ENCODE measurements at places on chromosomes 1 and 21.

DNA sequence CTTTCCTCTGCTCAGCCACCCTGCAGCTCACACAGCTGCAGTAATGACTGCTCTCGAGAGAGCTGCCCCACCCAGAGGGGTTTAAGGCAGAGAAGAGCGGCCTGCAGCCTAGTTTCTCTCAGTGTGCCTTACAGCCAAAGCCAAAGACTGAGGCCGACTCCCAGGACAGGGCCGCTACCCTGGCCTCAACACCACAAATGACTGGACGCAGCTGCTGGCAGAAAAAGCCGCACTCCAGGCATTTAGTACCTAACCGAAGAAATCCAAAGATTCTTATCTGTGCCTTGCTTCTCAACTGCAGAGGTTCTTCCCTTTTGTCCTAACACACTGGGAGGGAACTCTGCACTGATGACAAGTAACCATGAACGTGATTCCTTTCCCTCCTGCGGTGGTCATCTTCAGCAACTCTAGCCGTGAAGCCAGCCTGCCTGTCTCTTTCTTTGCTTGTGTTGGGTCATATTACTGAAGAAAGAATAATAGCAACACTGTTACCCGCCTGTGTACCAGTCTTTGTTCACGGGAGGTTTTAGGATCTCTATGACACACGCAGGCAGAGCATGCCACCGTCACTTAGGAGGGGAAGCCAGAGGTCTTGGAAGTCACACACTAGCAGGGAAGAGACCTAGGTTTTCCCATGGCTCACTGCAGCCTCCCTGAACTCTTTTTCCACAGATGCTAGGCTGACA, 202.7 kb downstream of the RHOU start:
- no peak for DNase-seq

DNA sequence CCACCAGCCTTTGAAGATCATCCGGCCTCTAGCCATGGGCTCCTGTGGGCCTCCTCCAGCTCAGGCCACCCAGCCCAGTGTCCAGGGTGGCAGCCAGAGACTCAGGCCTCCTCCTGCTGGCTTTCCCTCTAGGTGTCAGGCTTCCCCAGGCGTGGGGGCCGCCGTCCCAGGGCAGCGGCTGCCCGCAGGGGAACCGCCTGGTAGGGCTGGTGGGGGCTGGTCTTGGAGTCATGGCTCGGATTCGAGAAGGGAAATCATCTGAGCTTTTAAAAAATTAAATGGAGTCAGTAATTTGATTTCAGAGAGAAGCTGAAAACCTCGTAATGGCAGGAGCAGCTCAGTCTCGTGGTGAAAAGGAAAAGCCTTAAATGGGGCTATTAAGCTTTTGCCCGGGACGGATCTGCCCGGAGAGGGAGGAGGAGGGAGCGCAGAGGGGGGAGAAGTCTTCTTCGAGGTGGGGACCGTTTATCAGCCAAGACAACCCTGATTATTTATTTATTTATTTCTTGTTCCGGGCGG, 66.4 kb upstream of the TARDBP start:
- no peak for DNase-seq

DNA sequence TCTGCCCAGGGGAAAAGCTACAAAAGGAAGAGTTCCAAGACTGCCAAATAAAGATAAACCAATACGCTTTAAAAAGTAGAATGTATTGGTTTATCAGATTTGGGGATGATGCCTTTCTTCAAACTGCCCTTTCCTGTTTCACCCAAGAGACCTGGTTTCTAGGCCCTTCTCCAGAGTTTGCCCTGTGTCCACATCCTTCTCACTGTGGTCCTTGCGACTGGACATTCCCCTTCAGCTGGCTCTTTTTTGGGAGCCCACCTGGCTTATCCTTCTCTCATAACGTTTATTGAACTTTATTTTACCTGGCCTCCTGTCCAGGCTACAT, 490 bp upstream of the CZIB start:
- DNase-seq = no peak

DNA sequence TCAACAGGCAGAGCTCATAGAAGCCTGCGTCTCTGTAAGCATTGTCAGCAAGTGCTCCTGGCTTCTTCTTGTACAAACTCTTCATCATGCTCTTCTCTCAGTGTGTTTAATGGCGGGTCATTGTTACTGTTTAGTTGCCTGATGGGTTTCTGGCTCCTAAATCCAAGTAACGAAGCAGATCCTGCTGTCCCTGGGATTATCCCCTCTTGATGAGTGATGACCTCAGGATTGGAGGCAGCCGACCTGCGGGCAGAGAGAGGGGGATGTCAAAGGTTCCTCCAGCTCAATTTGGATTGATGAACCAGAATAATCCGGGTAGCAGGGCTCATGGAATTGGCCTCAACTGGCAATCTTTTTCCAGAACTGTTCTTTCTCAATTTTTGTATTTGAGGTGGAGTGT, 66.1 kb upstream of the BARHL2 start:
- no peak for DNase-seq

DNA sequence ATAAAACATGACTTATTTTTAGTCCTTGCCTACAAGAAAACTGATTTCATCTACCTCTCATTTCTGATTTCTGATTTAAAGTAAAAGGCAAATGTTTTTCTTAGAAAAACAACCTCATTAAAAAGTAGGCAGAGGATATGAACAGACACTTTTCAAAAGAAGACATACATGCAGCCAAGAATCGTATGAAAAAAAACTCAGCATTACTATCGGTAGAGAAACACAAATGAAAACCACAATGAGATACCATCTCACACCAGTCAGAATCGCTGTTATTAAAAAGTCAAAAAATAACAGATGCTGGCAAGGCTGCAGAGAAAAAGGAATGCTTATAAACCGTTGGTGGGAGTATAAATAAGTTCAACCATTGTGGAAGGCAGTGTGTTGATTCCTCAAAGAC, 16.2 kb downstream of the ODR4 start:
- no peak for DNase-seq

GRCh38 chr1:204213668-204214662, at the start of gene GOLT1A:
TSS of gene GOLT1A (minus strand) at chr1:204213988. CDS start at chr1:204213906, 82 bp downstream.
- peak; percentile 62 for DNase-seq

DNA sequence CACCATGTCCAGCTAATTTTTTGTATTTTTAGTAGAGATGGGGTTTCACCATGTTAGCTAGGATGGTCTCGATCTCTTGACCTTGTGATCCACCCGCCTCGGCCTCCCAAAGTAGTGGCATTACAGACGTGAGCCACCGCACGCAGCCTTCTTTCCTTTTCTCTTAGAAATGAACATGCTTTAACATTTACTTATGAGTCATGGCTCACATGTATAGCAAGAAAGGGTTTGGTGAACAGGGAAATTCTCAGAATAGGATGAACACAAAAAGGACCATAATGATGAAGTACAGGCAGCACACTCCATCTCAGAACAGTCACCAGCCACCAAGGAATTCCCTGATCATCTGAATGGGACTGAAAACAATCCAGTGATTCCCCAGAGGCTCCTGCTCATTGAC, 9.4 kb upstream of the VAMP4 start:
- DNase-seq = peak; percentile 19

DNA sequence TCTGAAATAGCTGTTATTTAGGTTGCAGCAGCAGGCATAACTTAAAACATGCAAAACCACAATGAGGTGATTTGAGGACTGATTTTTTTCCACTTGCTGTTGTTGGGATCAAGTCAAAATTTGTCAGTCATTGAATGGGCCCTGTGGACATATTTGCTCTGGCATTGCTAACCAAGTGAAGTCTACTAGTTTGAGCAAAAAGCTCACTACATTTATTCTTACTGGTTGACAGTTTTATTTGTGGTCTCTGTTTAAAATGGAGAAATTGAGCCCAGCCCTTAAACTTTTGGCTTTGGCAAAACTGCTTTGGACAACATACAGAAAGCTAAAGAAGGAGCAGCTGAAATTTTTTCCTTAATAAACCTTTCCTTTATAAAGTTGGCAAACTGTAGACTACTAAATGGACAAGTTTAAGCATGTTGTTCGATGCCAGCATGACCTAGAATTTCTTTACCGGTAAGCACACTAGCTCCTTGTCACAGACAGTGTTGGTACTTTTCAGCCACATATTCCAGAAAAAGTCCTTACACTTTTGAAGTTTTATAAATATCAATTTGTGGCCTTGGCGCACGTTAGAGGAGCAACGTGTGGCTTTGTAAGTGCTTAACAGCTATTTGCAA, 234.6 kb downstream of the USP25 start:
- DNase-seq = no peak

DNA sequence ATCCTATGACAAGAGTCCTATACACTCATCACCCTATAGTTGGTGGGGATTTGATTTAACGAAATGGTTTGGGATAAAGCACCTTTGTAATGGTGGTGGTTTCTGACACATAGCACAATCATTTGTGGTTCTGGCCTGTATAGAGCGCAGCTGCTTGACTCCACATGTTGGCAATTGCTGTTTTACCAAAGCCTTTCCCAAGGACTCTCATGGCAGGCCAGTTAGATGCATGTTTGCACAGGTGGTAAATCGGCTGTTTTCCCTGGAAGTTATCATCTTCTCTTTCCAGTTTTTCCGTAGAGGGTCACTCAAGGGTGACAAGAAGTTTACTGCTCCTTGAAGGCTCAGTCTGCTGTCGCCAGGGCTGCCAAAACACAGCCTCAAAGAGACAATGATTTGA, 17.1 kb upstream of the XPR1 start:
- no peak for DNase-seq

DNA sequence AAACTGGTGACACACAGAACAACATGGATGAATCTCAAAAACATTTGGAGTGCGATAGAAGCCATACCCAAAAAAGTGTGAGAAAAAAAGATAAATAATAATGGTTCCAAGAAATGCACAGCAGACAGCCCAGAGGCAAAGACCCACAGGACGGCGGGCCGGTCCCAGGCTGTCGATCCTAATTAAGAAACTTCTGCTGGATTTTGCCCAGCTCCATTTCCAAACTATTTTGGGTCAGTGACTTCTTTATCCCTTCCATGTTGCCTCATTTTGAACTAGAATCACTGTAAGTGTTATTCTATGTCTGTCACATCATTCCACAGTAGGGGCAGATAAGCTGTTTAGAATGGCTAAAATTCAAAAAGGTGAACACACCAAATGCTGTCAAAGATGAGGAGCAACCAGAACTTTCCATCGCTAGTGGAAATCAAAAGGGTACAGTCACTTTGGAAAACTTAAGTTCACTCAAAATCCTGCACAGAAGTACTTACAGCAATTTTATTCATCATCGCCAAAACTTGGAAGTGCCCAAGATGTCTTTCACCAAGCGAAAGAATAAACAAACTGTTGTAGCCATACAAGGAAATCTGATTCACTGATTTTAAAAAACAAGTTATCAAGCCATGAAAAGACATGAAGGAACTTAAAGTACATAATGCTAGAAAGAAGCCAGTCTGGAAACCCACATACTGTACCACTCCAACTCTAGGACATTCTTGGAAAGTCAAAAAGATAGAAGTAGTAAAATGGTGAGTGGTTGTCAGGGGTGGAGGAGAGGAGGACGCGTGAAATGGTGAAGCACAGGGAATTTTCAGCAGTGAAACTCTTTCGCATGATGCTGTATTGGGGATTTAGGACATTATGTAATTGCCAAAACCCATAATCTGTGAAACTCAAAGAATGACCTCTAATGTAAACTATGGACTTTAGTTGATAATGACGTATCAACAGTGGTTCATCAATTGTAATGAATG, 7.5 kb downstream of the NBPF1 start:
- DNase-seq = no peak

DNA sequence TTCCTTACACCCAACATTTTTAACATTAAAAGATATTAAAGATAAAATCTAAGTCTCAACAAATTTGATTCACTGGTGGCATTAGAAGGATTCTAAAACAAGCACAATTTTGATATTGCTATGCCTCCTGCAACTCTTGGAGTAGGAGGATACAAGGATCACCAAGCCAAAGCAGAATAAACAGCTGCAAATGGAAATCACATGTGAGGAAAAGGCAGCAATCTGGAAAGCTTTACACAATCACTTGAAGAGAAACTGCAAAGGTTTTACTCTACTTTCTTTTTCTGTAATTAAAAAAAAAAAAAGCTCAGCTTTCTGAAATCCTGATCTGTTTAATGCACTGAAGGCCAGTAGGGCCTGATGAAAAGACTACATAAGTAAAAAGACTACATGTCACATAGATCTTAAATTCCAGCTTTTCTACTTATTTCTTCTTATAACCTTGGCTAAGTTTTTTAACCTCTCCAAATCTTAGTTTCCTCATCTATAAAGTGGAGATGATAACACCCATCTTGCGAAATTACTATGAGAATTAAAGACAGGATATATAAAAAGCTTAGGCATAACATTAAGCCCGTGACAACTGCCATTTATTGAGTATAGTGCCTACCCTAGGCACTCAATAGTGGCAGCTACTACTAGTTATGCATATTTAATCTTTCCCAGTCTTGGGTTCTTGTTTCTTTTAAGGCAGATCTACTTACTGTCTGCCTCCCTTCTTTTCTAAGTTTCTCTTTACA, 73.5 kb downstream of the EPS15 start:
- no peak for DNase-seq

GRCh38 chr1:75600781-75601180, 10.1 kb downstream of the SLC44A5 start:
- no peak for DNase-seq

DNA sequence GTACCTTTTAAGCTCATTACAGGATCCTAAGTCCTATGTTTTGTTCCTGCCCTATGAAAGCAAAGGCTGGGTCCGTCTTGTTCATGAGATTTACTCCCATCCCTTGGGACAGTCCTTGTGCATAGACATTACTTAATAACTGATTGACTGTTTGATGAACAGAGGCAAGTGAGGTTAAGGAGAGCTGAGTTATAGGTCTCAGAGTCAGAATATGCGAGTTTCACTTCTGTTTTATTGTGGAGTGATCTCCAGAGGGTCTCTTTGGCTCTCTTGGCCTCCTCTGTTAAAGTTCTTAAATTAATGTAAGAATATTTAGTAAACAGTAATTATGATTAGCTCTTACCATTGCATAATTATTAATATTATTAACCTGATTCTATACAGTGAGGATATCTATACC, 52.6 kb downstream of the BRINP2 start:
- DNase-seq = no peak

GRCh38 chr1:30815556-30815955, 58.0 kb upstream of the LAPTM5 start:
- DNase-seq = no peak

- DNase-seq = no peak
Measured at GRCh38 chr21:33293811-33294216, 27.6 kb downstream of the IL10RB start.

DNA sequence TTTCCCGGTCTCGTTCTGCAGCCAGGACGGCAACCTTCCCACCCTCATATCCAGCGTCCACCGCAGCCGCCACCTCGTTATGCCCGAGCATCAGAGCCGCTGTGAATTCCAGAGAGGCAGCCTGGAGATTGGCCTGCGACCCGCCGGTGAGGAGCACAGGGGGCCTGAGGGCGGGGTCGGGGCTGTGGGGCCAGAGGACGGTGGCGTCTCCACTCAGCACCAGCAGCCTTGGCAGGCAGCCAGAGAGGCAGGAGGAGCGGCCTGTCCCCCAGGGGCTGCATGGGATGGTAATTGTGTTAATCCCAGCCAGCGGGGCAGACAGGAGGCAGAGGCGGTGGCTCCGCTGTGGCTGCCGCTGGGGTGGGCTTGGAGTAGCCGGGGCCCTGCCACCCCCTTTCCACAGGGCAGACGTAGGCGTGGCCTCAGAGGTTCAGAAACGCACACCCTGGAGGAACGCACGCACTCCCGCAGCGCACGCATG, 12.1 kb downstream of the SAMD11 start:
- no peak for DNase-seq

- no peak for DNase-seq
Measured at GRCh38 chr1:173473599-173474011, 3.5 kb upstream of the PRDX6 start.

GRCh38 chr1:41976671-41977070, 57.9 kb upstream of the HIVEP3 start:
- no peak for DNase-seq

- DNase-seq = no peak
Measured at GRCh38 chr1:118861216-118861615, 126.9 kb downstream of the TBX15 start.

Measured in stimulated activated CD4-positive, alpha-beta T cell treated with anti-CD3 and anti-CD28 coated beads, Interleukin-2, amount 100 ng/mL, for 24 hours (primary cell).